Gastroesophageal sphincter (tissue), 4 donors: ENCODE measurements at places on chromosomes 3 and 15. TPM values are rescaled to one million over a fixed set of nuclear protein-coding genes. Genes with fewer than 3 reads are reported as not detected.

GRCh38 chr3:139652561-139652960 is 25.2 kb downstream of the NMNAT3 start:
- no peak overlapping the region for H3K27ac ChIP-seq
- no peak for ATAC-seq
- no peaks in the 10 kb centered on the region for H3K36me3 ChIP-seq
- no peak overlapping the region for H3K4me3 ChIP-seq
- peaks cover 6% of the 10 kb centered on the region for H3K4me1 ChIP-seq

DNA sequence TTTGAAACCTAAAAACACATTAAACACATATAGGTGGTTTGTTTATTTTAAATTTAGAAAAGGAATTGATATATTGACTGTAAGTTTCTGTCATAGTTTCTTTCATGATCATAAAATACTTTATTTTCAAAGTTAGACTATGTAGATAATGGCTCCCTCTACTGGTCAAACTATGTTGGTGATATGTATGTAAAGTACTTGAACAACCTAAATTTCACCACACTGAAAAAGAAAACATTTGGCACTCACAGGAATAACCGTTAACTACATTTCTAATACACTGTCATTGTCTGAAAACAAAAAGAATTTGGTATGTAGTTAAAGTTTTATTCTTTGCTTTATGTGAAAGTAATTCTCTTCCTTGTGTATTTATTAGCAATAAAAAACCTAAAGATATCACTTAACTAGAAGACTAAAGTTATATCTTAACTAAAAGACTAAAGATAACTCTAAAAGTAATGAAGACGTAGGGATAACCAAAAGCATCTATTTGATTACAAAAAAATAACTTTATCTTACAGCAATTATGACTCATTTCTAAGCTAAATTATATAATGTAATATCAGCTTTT is 427.5 kb downstream of the VGLL3 start:
- no peaks in the 10 kb centered on the region for H3K27me3 ChIP-seq
- H3K27ac ChIP-seq = no peak overlapping the region
- H3K4me1 ChIP-seq = no peaks in the 10 kb centered on the region
- no peak for ATAC-seq
- H3K36me3 ChIP-seq = no peaks in the 10 kb centered on the region

GRCh38 chr3:179464323-179465092 is 13.2 kb upstream of the GNB4 start:
- ATAC-seq = no peak
- no peaks in the 10 kb centered on the region for H3K36me3 ChIP-seq
- no peak overlapping the region for H3K4me3 ChIP-seq
- no peak overlapping the region for H3K27ac ChIP-seq
- no peaks in the 10 kb centered on the region for H3K27me3 ChIP-seq

DNA sequence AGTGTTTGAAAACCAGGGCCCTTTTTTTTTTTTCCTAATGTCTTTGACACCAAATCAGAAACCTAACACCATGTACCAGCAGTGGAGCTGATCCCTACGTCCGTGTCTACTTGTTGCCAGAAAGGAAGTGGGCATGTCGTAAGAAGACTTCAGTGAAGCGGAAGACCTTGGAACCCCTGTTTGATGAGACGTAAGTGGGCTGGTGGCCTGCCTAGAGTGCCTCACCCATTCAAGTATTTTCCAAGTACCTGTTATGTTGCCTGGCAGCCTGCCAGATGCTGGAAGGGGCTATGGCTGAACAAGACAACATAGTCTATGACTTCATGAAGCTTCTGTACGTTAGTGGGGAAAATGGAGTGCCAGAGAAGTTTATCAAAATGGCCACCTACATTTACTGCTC is 39.7 kb downstream of the ESYT3 start:
- no peak for ATAC-seq
- H3K27me3 ChIP-seq = no peaks in the 10 kb centered on the region
- H3K27ac ChIP-seq = no peak overlapping the region
- no peaks in the 10 kb centered on the region for H3K4me1 ChIP-seq

DNA sequence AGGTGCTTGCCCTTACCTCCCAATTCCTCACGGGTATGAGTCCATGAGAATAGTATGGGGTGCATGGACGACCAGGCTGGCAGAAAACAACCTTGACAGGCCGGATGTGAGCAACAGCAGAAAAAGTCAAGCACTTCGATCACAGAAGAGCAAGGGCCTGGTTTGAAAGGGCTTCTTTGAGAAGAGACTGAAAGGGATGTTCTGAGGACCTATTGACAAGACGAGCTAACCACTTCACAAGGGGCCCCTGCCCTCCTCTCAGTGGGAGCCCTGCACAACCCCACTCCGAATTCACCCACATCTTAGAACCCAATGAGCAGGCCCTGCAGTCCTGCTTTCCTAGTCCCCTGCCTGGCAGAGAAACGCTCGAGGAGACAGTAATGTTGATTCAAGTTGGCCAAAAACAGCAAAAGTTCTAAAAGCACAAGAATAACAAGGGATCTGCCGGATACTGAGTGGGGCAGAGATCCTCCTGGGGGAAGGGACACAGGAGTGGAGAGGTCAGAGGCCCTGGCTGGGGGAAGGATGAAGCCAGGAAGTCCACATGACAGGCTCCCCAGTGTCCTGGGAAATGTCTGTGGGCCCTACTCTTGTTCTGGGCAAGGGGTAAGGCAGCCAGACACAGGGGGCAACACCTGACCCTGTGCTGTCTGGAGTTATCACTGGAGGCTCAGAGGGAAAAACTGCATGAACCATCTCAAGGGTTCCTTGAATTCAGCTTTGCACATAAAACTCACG is 14.8 kb upstream of the CX3CR1 start:
- no peak overlapping the region for H3K4me3 ChIP-seq
- ATAC-seq = no peak
- no peaks in the 10 kb centered on the region for H3K36me3 ChIP-seq

The C15orf40 gene
- total RNA-seq = 8.1 TPM

- no peak for ATAC-seq
- no peak overlapping the region for H3K27ac ChIP-seq
- H3K27me3 ChIP-seq = no peaks in the 10 kb centered on the region
- H3K4me1 ChIP-seq = no peaks in the 10 kb centered on the region
- H3K4me3 ChIP-seq = no peak overlapping the region
These were observed 52.2 kb upstream of the TBC1D21 start for GRCh38 chr15:73821181-73821580.
